ENCODE measurements at places on chromosomes 5 and 9.

- no peak for DNase-seq
Measured at GRCh38 chr9:99356512-99356971, 134.5 kb downstream of the SEC61B start.

GRCh38 chr9:14849851-14850250 is 60.4 kb downstream of the FREM1 start:
- DNase-seq, result no peak

DNA sequence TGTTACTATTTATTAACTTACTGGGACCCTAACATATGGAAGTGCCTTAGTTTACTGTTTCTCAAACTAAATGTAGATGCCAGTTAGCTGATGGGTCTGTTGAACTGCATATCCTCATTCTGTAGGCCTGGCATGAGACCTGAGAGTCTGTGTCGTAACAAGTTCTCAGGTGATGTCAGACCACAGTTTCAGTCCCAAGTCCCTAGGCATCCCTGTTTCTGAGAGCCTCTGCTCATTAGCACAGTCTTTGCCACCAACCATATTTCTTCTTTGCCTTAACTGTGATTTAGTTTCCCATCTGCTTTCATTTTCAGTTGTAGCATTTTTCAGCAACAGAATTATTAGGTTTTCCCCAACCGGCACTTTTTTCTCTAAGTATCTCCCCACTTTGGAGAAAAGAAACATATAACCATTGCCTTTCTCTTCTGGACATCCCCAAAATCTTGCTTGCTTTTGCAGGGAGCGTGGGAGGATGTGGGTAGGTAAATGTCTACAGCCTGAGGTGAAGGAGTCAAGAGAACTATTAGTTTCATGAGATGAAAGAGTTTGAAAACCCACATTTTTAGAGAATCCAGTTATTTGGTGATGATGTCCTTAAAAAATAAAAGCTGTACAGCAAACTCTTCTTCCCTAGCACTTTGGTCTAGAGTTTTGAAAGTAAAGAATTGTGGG is 74.6 kb downstream of the NUDT12 start:
- no peak for DNase-seq

DNA sequence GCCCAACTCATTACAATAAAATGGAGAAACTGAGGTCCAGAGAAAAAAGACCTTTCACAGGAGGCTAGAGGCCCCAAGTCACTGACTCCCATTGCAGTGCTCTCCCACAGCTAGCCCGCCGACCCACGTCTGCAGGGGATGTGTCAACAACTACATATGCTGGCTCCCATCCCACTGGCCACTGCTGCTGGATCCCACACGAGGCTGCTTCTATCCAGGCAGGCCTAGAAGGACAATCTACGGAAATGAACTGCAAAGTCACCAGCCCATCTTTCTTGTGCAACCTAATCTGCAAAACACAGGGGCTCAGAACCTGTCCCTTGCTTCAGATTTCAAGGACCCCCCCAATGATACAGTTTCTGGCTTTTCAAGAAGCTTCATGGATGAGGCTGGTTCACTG is 24.0 kb downstream of the RAPGEF1 start:
- DNase-seq, result no peak

DNA sequence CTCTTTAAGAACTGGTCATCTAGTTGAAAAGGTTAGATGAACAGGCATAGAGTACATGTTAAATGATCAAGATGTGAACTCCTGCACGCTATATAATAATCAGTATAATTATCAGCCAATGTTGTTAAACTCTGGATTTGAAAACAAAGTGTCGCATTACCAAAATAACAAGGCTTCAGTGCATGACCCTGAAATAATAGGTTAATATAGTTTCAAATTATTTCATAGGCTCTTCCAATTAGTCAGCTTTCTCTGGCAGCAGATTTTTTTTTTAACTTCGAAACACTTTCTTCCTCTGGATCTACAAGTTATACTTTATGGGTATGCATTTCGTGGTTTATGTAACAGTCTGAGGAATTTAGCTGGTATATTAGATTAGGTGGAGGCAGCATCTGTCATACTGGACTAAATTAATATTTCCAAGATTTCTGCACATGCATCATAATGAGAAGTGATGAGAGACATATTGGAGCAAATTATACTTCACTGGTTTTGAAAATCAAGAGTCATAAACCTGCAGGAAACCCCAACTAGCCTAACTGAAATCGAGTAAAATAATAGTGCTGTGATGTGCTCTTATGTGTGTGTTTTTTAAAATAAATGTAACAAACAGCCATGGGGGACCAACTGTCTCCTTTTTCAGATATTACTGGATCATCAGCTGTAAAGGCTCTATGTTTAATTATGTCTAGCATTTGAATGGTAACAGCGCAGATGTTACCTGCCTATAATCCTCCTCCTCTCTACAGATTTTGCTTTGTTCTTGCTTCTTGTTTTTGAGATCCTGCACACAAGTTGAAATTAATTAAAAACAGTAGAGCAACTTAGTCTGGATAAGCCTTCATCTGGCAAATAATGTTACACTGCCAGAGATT is 85.9 kb upstream of the CKMT2 start:
- no peak for DNase-seq

All from renal cortex interstitium (tissue), 15 donors.